Nucleus accumbens (tissue), 56 donors: ENCODE measurements at places on chromosomes 7 and 10.

- no peak for DNase-seq
Measured at GRCh38 chr10:47402641-47403301, 18.7 kb upstream of the ZNF488 start.

DNA sequence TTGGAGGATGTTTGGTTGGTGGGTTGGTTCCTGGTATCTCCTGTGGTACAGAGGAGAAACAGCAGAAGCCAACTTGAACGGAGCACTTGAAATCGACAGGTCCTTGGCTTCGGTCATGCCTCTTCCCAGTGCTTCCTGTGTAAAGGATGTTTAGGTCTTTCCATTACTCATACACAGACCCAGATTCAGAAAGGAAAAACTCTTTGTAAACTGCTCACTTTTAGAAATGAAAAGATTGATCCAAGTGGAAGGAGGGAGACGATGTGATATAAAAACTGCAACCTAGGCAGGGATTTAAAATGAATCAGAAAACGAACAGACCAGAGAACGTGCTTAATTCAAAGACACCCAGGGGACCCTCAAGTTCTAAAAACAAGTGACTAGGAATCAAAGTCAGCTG, 338.4 kb downstream of the GALNT17 start:
- no peak for DNase-seq

- peak; percentile 10 for DNase-seq
Measured at GRCh38 chr7:101077303-101078086, 7.8 kb upstream of the TRIM56 start.

- no peak for DNase-seq
Measured at GRCh38 chr10:67077376-67077775, 151.5 kb downstream of the LRRTM3 start.

DNA sequence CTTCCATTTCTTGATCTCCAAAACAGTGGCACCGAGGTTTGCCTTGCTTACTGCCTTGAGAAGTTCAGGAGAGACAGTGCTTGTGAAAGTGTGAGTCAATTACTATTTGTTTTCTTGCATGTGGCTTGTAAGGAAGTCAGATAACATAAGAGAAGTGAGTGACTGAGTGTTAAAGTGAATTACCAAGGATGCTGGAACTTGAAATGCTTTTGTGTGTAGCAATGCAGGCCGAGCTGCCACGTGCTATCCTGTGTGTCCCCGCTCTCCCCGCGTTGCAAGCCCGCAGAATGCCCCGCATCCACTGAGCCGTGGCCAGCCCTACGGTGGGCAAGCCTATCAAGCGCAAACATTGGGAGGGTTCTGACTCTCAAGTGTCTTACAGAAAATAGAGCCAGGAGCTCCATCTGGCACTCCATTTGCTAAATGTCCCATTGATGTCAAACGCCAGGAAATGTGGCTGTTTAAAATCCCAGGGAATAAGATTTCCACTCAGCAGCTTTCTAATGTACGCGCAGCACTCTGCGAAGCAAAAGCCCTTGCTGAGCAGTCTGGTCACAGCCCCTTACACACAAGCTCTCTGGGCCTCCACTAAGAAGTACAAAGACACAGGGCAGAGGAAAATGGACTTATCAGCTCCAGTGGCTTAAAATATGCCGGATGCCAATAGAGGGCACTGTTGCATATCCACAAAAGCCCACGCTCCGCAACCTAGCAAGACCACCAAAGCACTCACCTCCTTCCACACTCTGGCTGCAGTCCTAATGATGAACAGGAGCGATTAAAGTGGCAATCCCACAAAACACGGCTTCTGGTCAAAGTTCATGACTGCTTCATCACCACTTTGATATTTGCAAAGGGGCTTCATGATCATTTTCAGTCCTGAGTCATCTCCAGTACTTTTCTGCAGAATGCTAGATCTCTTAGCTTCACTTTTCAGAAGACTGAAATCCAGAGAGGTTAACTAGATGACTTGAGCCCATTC, 158.0 kb upstream of the ITGB1 start:
- no peak for DNase-seq

- DNase-seq, result peak; percentile 28
Measured at GRCh38 chr7:132575982-132576720, at the start of gene PLXNA4. TSS of gene PLXNA4 (minus strand) at chr7:132576470. CDS start at chr7:132508693, 67,777 bp downstream.

GRCh38 chr7:121525155-121525819, 129.2 kb upstream of the FAM3C start:
- DNase-seq, result no peak

- no peak for DNase-seq
Measured at GRCh38 chr7:96233084-96233483, 88.8 kb downstream of the SLC25A13 start.

DNA sequence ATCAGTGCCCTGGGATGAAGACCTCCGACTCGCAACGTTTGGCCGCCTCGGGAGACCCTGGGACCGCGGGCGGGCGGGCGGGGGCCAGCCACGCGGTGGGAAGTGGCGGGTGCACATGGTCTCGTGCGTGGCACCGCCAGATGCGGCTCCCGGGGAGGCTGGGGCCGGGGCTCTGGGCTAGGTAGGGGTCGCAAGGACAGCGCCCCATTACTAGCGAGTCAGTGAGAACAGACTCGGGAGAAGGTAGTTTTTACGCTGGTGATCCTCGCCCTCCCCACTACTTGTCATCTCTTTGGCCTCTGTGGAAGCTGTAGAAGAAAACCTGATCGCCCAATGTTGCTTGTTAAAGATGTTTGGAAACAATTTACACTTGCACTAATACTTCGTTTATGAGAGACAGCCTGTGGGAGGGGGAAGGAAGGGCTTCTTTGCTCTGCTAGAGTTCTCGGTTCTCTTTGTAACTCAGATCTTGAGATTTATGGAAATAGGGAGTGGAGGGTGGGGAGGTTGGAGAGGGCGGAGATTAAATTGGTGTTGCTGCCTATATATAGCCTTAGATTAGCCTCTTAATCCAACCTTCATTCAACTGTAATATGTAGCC, 591 bp downstream of the BZW2 start:
- DNase-seq, result no peak

DNA sequence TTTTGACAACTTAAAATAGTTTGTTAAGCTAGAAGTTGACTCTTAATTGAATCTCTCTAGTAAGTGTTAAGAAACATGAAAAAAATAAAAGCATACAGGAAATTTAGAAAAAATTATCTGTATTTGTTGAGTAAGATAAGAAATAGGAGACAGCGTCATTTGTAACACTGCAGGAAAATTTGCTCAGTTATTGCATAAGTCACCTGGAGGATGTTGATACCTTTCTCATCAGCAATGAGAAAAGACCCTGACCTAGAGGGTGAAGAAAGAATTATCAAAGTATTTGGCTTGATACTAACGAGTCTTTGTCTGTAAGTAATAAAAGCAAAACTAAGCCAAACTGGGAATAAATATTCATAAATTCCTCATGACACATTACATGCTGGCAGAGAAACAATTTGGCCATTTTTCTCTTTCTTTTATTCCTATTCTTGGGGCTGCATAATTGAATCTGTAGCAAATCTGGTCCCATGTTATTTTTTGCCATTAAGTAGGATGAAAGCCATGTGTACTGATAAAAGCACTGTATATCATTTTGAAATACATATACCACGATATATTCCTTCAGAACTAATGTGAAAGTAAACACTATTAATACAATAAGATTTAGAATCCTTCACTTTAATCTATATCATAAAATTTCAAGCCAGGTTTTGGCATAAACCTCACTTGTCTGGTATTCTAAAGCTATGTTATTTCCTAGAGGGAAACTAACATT, 362.8 kb downstream of the THSD7A start:
- DNase-seq, result no peak

GRCh38 chr7:51633596-51633995, 317.0 kb upstream of the COBL start:
- no peak for DNase-seq

DNA sequence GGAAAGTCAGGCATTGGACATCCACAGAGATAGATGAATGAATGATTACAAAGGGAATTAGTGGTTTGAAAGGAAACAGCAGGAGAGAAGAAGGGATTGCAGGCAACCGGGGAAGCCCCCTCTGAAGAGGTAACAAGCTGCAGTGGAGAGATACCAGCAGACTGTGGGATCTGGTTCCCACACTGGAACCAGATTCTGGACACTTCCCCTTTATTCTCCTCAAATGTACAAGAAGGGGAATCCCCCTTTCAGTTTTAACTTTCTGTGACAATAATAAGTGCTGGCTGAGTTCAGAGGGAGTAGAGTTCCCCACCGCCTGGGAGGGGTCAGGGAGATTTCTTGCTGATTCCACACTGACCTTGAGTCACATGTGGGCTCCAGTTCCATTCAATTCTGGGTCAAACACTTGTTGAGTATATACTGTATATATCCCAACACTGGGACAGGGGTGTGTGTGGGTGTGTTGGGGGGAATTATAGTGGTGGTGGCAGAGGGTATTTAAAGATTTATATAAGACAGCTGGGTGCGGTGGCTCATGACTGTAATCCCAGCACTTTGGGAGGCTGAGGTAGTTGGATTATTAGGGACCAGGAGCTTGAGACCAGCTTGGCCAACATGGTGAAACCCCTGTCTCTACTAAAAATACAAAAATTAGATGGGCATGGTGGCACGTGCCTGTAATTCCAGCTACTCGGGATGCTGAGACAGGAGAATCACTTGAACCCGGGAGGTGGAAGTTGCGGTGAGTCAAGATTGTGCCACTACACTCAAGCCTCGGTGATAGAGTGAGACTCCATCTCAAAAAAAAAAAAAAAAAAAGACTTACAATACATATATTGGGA, 16.5 kb upstream of the DDIT4 start:
- DNase-seq, result no peak

GRCh38 chr7:77222065-77222464, 22.4 kb upstream of the FGL2 start:
- no peak for DNase-seq

GRCh38 chr7:115964799-115965198, 65.8 kb downstream of the TFEC start:
- no peak for DNase-seq

GRCh38 chr10:118820326-118821116, 65.8 kb upstream of the CACUL1 start:
- no peak for DNase-seq

DNA sequence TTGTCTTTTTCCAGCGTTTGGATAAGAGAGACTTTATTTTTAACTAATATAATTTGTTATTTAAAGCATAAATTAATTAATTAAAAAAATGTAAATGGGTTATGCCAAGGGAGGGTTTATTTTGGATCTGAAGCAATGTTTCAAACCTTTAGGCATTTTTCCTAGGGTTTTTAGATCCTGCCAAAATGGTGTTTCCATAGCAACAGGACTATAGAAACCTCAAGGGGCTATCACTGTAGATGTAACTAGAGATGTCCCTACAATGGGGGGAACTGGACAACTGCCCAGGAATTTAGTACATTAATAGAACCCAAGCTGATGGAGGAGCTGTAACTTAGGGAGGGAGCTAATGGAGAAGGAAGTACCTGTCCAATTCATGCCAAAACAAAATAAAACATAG, 57.3 kb downstream of the SLC39A12 start:
- no peak for DNase-seq
